ENCODE measurements at places on chromosomes 4 and X.

- no peak for DNase-seq
Measured at GRCh38 chrX:112147206-112147605, 64.6 kb upstream of the TRPC5 start.

DNA sequence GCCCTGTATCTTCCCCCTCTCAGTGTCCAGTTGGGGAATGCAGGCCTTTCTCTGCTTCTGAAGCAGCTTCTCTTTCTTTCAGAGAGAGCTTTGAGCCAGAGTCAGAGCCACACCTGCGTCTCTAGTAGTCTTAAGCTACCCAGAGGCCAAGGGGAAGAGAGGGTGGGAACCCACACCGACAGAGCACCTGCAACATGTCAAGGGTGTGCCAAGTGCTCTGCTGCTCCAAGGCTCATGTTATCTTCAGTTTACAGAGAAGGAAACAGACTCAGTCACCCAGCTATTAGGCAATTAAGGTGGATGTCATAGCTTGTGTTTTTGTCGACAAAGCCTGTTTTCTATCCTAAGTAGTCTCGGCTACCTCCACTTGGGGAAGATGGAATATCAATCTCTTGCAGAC is 22.7 kb upstream of the RNF212 start:
- DNase-seq = no peak

DNA sequence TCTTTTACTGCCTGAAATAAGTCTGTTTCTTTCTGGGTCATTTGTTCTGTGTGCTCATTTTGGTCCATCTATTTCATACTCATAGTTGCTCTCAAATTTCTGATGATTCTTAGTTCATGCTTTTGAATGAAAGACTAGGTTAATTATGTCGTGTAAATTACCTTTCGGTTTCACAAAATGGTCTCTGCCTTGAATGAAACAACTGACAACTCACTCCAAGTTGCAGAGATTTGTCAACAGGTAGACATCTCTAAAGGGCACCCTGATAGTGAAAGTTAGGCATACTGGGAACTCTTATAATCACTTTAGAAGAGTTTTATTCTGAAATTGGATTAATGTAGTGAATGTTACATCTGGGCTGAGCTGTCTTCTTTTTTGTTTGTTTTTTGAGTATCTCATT is 726.9 kb downstream of the PDHA2 start:
- no peak for DNase-seq

DNA sequence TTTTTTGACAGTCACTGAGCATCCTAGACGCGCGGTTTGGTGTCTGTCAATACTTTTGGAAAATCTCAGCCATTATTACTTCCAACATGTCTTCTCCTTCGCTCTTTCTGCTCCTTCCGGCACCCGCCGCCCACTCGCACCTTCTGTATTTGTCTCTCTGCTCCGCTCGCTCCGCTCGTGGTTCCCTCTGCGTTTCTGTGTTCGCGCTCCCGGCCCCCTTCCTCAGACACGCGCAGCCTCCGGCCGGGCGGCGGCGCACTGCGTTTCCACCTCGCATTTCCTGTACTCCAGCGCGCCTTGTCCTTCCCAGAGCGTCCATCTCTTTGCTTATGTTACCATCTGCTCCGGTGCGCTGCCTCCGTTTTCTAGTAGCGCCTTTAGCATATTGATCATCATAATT is 21.1 kb downstream of the PDE6B start:
- DNase-seq = no peak

- no peak for DNase-seq
Measured at GRCh38 chr4:165312506-165312905, 15.0 kb upstream of the MSMO1 start.

GRCh38 chrX:39886282-39886681 is 211.5 kb downstream of the BCOR start:
- no peak for DNase-seq

GRCh38 chrX:28379103-28379502 is 208.1 kb upstream of the IL1RAPL1 start:
- no peak for DNase-seq

GRCh38 chr4:87419578-87420249 is 2.7 kb upstream of the NUDT9 start:
- no peak for DNase-seq

- no peak for DNase-seq
Measured at GRCh38 chr4:169226565-169226964, 44.2 kb downstream of the SH3RF1 start.

DNA sequence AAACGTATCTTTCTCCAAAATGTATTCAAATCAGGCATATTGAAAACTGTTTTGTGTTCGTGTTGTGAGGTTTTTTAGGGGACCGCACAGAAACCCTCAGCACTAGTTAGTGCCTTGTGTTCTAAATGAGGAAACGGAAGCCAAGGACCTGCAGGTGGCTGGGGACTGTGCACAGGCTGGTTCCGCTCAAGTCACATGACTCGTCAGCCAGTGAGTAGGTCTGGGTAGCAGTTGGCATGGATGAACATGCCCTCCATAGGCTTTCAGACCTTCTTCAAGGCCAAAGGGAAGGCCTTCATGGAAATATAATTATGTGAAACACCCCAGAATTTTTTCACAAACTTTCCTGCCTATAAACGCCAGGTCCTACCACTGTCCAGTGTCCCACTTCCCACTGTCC is 1.3 kb upstream of the F11 start:
- no peak for DNase-seq

DNA sequence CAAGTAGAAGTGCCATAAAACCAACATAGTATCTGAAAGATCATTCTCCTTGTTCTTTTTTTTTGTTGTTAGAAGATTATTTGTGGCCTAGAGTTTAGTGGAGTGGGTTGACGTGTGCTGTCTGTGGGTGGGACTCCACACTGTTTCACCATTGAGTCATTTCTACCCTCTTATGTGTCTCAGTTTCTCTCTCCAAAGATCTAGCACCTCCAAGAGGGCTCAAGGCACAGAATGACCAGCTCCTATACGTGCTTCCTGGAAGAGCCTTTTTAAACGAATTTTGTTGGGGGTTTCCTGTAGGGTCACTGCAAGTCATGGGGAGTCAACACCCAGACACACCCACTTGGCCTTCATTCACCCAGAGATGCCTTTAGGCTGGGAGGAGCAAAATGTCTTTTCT is 150.1 kb downstream of the KLF8 start:
- no peak for DNase-seq

- DNase-seq = no peak
Measured at GRCh38 chrX:130211415-130212186, 39.8 kb downstream of the RAB33A start.

GRCh38 chrX:13474164-13474516 is 95.3 kb upstream of the EGFL6 start:
- no peak for DNase-seq

GRCh38 chr4:158410272-158410671 is 111.4 kb upstream of the RXFP1 start:
- no peak for DNase-seq

DNA sequence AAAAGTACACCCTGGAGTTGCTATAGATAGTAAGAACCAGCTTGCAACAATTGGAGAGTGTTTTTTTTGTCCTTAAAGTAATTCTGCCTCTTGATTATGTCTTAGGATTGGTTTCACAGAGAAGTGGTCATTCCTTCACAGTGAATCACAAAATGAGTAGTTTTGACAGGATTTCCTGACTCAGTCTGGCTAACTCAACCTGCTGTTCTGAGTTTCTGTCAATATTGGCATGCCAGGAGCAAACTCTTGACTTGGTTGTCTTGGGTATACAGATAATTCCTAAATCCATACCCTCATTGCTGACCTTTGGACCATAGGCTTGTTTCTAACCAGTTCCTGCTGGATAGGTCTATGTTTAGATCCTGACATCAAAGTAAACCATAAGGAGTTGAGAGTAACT is 9.4 kb downstream of the FHIP1A start:
- no peak for DNase-seq

GRCh38 chr4:23966725-23967124 is 76.9 kb upstream of the PPARGC1A start:
- no peak for DNase-seq

DNA sequence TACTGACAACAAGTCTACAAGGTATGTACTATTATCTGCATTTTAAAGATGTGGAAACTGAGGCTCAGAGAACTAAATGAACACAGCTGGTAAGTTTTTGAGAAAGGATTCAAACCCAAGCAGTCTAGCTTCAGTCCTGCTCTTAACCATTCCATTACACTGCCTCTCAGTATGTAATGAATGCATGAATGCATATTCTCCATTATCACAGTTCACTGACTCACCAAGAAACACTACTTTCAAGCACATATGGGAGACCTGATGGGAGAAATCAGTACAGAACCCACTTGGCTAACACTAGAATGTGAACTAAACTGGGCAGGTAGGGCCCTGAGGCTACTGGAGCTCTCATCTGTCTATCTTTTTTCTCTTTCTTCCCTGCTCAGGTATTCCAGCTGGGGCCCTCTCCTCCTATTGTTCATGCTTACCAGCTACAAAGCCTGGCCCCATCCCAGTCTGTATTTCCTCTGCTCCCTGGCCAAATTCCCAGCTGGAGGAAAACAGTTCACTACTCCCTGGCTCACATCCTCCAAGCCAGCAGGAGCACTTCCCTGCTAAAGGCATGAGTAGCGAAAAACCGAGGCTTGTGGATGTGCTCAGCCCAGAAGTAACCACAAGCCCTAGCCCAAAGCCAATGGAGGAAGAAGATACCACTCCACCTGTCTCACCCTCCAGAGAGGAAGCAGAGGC is 178.2 kb upstream of the ARHGEF9 start:
- DNase-seq = no peak

DNA sequence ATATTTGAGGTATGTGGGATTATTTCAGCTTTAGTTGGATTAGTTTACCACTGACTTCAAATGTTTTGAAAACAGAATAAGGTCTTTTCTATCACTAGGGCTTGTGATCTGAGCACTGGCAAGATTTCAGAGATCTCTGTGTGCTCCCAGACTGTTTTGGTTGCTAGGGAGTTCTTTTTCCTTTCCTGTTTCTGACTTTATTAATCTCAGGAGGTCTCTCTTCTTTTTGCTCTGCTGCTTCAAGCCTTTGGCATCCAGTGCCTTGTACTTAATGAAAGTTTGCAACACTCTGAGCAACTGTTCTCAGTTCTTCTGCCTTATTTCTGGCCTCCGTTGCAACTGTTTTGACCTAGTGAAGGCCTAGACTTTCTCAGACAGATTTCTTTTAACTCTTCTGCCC is 32.1 kb upstream of the PAQR3 start:
- DNase-seq = no peak

DNA sequence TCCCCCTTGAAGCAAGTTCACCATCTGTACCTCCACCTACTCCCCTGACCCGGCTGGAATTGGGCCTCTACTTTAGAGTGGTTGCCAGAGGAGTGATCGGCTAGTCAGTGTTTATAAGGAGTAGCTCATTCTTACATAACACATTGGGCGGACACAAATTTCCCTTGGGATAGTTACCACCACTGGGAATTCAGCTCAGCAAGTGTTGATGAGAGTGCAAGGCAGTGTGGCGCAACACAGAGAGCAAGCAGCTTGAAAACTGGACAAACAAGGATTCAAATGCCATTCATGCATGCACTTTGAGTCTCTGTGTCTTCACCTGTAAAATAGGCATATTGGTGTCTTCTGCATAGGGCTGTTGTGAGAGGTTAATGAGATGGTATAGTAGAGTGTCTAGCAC is 92.7 kb downstream of the STK32B start:
- DNase-seq = no peak

GRCh38 chr4:109075621-109076020 is 226.8 kb downstream of the COL25A1 start:
- DNase-seq = no peak

GRCh38 chr4:92170340-92170739 is 133.4 kb upstream of the GRID2 start:
- DNase-seq = no peak

DNA sequence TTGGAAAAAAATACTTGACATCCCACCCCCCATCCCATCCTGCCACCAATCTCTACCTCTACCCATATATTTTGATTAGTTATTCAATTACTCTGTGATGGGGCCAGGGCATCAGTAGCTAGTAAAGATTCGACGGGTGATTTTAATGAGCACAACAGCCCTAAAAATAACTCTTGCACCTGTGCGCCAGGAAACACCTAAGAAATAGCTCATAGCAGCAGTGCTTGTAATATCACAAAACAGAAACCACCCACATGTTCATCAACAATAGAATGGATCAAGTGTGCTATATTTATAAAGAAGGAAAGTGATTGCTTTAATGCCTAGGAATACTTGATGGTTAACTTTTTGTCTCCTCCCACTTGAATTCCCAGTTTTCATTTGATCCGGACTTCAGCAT is 225.6 kb upstream of the LCORL start:
- DNase-seq = no peak

- DNase-seq = no peak
Measured at GRCh38 chr4:101501421-101501820, 154.1 kb upstream of the PPP3CA start.

DNA sequence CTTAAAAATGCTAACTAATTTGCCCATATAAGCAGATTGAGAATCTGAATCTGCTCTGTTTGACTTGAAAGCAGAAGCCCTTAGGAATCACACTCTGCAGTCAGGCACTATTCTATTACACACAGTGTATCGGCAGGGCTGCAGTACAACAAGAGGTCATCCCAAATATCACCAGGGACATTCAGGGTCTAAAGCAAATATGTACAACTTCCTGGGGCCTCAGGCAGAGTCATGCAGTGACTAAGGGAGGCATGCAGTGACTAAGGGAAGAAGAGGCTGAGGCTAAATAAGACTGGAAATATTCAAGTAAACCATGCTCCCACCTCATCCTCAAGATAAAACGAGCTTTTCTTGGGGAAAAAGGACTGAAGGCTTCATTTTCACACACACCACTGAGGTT is 20.9 kb downstream of the MAPK10 start:
- no peak for DNase-seq

DNA sequence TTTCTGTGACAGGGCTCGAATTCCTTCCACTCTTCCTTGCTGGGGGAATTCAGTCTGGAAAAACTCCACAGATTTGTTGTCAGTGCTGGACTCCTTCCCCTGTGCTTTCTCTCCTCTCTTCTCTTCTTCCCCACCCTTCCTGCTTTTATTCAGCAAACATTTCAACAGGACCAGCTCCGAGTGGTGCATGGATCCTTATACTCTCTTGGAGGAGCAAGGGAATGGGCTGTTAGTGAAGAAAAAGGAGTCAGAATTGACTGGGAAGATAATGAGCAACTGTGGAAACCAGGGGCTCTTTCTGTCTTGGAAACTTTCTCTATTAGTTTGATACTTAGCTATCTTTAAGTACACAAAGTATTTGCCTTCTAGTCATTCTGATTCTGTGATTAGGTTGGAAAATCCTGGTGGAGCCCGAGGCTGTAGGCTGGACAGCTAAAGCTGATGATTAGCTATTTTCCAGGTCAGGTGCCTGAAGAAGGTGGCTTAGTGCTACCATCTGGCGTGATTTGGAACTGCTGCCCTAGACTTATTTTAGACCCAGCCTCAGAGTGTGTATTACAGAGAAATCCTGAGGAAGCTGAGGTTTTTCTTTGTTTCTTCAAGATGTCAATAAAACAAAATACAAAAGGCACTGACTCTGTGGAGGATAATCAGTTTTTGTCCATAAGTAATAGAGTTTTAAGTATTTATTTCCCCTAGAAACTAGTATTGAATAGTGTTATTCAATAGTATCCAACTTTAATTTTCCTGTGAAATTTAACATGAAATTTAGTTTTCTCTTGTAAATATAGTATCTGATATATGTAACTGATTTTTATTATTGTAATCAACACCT is 38.4 kb downstream of the NAP1L5 start:
- no peak for DNase-seq

GRCh38 chr4:24330172-24330571 is 254.2 kb downstream of the DHX15 start:
- DNase-seq = no peak

GRCh38 chr4:17128268-17128667 is 229.8 kb upstream of the LDB2 start:
- no peak for DNase-seq

GRCh38 chr4:76250962-76251361 is 559 bp upstream of the FAM47E start:
- DNase-seq = no peak

GRCh38 chrX:9788911-9789310 is 2.7 kb downstream of the SHROOM2 start:
- DNase-seq = no peak

All from stimulated activated effector memory CD8-positive, alpha-beta T cell treated with anti-CD3 and anti-CD28 coated beads, Interleukin-12 subunit alpha, Interleukin-12 subunit beta, amount 100 ng/mL, for 72 hours (primary cell).